Activated T-helper 2 cell treated with anti-CD3 and anti-CD28 coated beads, Interferon-gamma antibody, Interleukin-2, Interleukin-4, amounts not matched to agents 10 μg/mL and 5 μg/mL and 100 μg/mL, durations not matched to agents 14 hours and 24 hours and 36 hours (primary cell): ENCODE measurements at places on chromosomes 4 and X. TPM values are rescaled to one million over a fixed set of nuclear protein-coding genes. Genes with fewer than 3 reads are reported as not detected.

DNA sequence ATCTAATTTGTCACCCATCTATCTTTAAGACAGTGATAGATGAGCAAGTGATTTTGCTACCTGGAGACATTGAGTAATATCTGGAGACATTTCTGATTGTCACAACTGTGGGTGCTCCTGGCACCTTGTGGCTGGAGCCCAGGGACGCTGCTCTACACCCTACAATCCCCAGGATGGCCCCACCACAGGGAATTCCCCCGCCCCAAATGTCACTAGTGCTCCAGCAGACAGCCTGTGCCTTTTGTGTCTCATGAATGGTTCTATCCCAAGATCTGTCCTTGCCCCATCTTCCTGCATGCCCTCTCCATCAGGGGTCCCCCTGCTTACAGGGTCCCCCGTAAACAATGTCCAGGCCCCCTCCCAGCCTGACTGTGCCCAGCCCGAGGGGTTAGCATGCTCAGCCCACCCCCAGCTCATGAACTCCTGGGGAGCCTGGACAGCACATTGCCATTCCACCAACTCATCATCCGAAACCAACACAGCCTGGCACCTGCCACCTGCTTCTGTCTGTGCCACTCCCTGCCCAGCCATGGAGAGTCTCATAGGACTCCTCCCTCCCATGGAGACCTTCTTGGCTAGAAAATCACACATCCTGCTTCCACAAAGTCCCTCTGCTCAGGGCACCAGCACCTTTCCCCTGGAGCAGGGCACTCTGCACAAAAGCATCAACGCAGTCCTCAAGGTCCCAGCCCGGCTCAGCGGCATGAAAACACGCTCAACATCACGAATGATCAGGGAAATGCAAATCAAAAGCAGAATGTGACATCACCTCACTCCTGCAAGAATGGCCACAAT is 5.7 kb downstream of the P2RY8 start:
- peak; percentile 9 for DNase-seq

- no peak for DNase-seq
These were observed 20.3 kb upstream of the SLC25A4 start for GRCh38 chr4:185122681-185123345.

The RPS3A gene
- total RNA-seq: 1,827 and 1,844 TPM in 2 replicates

The CCDC110 gene
- total RNA-seq: not detected in 2 replicates

DNA sequence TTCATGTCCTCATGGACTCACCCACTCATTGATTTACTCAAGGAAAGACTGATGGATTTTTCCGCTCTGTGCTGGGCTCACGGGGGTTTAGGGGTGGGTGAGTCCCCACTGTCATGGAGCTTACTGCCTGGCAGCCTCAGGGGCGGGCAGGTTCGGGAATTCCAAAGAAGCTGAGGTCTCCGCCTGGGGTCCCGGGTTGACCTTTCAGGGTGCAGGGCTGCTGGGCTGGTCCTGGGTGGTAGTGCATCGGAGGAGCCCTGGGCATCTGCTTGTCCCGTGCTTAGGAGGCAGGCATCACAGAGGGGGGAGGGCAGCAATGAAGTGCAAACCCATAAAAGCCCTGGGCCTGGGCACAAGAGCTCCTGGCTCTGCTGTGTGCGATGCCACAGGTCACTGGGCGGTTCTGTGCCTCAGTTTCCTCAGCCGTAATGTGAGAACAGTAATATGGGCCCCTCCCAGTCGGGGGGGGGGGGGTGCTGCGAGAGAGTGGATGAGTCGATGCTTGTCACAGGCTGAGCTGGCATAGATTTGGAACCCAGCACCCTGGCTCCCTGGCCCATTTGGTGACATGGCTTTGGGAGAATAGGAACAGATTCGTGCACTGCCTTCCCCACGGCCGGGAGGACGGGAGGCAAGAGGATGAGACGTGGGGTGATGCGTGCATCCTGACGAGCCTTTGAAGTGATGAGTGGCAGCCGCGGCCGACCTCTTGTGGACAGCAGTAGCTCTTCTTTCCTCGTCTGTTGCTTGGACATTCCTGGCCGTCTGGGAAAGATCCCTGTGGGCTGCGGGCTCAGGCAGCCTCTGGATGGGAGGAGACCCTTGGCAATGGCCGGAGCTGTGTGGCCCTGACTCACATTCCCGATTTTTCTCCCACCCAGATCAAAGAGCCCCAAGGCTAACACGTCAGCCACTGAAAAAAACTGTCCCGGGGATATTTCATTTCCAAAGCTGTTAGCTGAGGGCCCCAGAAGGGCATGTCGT is 42.0 kb downstream of the PSAPL1 start:
- DNase-seq: no peak

- no peak for DNase-seq
These were observed 660.8 kb upstream of the AADAT start for GRCh38 chr4:170750519-170750918.

- peak; percentile 46 for DNase-seq
These were observed at the start of gene SULT1B1 for GRCh38 chr4:69760455-69760854. TSS of gene SULT1B1 (minus strand) at chr4:69760620. CDS start at chr4:69755217, 5,403 bp downstream.

The NEXMIF gene
- 0.43 and 0.71 TPM in 2 replicates for total RNA-seq

- DNase-seq: no peak
These were observed 612 bp downstream of the CPLX1 start for GRCh38 chr4:825063-825970.

- DNase-seq: no peak
These were observed 112.9 kb upstream of the AGA start for GRCh38 chr4:177555007-177555574.

DNA sequence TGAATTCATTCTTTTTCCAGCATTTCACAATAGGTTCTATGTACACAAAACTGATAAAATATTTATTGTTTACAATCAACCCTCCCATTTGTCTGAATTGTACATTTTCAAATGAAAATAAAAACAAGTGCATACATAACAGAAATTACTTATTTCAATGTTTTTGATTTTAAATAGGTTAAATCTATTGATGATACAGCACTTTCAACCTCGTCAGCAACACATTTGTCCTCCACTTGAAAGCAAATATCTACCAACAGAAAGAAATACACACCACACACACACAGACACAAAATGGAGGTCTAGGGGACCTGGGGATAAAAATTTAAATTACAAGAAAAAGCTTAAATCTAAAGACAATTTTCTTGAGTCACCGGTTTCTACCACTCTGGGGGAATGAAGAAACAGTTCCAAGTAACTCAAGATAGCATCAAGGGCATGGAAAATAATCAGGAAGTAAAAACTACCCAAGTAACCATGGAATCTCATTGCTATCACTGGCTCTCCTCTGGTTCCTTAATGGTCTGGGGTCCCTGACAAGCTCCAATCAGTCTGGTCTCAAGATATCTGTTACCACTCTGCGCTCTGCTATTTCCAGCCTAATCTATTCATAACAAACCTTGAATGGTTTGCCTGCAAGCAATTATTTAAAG is 27.6 kb downstream of the ANKRD17 start:
- no peak for DNase-seq

GRCh38 chr4:185916683-185917082 is 104.7 kb upstream of the SORBS2 start:
- no peak for DNase-seq

GRCh38 chr4:130530505-130530904 is 1434.6 kb downstream of the C4orf33 start:
- DNase-seq: no peak

The GUCY1A1 gene
- total RNA-seq: not detected in 2 replicates

The SPP1 gene
- 0.43 and 0.67 TPM in 2 replicates for total RNA-seq

The ASB5 gene
- total RNA-seq: not detected in 2 replicates

DNA sequence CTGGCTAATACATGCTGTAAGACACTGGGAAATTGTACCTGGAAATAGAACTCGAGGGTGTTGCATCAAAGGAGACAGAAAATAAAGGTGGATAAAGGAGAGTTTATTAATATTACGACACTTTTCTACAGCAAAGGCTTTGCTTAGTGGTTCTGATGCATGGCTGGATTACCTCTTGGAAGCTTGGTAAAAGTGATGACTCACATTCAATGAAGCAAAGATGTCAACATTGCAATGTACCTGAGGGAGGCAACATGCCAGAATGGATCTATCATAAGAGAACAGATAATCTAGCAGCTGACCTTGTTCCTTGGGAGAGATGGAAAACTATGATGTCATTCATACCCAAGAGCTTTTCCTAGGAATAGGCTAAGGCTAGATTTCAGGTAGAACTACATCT is 735.1 kb upstream of the DIAPH2 start:
- no peak for DNase-seq

The MGARP gene
- total RNA-seq: not detected in 2 replicates

GRCh38 chr4:152938237-152938947 is 2.3 kb downstream of the FHDC1 start:
- DNase-seq: no peak

GRCh38 chr4:78691334-78691754 is 84.8 kb upstream of the BMP2K start:
- DNase-seq: no peak

The RHOXF1 gene
- total RNA-seq: not detected in 2 replicates

DNA sequence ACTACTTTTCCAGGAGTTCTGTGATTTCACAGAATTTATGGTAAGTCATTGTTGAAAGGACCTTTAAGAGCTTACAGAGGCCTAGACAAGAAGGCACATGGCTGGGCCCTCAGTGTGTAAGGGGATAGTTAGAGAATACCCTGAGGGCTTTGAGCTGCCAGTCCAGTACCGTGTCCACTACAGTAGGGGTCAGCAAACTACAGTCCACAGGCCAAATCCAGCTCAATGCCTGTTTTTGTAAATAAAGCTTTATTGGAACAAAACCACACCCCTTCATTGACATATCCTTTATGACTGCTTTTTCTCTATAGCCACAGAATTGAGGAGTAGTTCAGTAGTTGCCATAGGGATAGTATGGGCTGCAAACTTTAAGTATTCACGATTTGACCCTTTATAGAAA is 176.2 kb downstream of the MID1 start:
- no peak for DNase-seq

The CLDN34 gene
- not detected in 2 replicates for total RNA-seq

DNA sequence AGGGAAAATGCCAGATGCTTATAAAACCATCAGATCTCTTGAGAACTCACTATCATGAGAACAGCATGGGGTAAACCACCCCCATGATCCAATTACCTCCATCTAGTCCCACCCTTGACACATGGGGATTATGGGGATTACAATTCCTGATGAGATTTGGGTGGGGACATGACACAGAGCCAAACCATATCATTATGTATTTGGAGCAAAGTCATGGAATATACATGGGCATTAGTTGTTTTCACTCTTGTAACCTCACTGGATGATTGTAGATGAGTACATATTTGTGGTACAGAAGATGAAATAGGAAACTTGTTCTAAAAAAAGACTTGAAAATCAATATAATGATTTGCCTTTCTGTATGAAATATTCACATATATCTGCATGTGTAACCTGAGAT is 674.5 kb upstream of the BOD1L1 start:
- DNase-seq: no peak

DNA sequence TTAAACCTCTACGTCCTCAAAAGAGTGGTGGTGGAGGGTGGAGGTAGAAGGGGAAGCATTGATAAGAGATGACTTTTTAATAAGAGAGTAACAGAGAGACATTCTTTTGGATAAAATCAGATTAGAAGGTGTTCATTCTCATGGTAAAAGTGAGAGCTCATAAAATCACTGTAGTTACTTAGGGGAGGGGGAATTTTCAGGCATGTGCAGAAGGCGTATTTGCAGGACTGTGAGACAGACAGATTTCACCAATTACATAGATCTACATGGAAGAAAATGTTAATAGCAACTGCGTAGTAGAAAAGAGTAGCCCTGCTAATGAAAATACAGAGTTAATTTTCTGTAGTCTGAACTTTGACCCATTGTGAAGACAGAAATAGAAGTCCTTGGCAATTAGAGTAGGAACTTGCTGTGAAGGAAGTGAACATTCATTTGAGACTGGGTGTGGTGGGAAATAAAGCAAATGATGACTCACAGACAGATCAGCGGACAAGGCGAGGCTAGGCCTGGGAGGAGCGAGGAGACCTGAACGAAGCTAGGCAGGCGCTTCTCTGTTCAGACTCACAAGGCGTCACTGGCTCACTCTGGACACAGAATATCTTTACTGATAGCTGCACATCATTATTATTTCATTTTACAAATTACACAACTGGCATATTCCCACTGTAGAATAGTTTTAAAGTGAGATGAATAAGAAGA is 57.2 kb upstream of the FAM9C start:
- DNase-seq: peak; percentile 47

GRCh38 chr4:120683897-120684540 is 238.5 kb downstream of the PRDM5 start:
- DNase-seq: no peak

The ZFP92 gene
- total RNA-seq: 1.8 and 2.1 TPM in 2 replicates

GRCh38 chrX:39936886-39937770 is 160.6 kb downstream of the BCOR start:
- DNase-seq: no peak

The PLP1 gene
- total RNA-seq: not detected in 2 replicates

GRCh38 chr4:76993787-76994641 is 44.5 kb downstream of the SEPTIN11 start:
- DNase-seq: peak; percentile 34

GRCh38 chr4:186400676-186401075 is 134.7 kb downstream of the F11 start:
- DNase-seq: no peak

DNA sequence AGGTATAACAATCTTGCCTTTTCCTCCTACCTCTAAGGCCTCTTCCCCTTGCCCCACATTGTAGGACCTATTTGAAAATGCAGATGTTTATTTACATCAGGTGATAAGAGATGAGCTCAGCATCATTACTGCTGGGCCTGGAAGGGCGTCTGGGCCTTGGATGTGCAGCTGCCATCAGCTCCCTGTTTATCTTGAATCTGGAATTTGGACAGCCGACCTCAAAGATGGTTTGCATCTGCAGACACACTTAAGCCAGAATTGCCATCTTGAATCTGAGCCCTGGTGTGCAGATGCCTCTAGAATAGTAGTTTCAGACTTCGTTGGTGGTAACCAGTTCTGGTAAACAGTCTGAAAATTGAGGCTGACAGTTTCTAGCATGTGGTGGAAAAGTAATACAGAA is 59.0 kb downstream of the FAM193A start:
- no peak for DNase-seq

The ZNF732 gene
- total RNA-seq: not detected in 2 replicates

The AFAP1 gene
- total RNA-seq: 53.7 and 57.6 TPM in 2 replicates

DNA sequence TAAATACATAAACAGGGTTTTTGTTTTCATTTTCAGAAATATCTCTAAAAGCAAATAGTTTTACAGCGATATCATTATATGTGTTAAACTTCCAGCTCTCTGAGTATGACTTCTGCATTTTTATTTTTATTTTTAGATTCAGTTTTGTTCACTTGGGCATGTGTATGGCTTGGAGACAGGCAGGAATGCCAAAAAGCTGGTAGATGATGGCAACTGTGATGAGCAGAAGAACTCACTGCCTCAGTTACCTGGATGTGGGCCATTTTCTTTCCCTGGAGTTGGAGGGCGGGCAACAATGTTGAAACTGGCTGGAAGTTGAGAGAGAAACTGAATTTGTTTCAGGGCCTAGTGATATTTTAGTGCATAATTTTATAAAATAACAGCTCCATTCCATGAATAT is 266.4 kb downstream of the ARHGAP24 start:
- no peak for DNase-seq

DNA sequence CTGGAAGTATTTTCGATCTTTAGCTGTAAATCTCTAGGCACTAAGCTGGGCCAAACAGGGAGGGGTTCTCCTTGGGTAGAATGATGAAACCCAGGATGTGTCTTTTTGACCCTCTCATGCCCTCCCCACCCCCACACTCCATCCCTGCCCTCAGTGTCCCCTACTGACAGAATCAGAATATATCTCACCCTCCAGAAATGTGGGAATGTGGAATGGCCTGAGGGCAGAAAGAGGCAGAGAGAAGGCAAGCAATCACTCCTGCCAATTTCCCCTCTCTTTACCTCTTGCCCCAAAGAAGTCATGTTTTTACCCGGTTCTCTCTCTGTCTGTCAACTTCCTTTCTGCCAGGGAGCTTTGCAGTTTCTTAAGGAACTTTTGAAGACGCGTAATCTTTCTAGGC is 34.4 kb downstream of the RAP2C start:
- no peak for DNase-seq
